ENCODE measurements at places on chromosomes 3 and 15.

DNA sequence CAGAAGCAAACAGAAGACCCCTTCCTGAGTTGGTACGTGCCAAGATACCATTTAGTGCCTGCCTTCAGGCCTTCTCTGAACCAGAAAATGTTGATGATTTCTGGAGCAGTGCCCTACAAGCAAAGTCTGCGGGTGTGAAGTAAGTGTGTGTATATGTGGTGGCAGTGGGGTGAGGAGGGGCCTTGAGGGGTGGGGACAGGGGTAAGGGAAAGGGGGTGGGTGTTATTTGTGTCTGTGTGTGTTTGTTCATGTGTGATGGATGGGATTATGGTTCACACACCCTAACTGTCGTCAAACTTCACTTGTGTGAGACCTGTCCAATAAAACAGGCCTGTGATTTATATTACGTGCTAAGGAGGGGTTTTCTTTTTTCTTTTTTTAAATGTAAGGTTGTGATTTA is 92.2 kb downstream of the USP13 start:
- no peak for DNase-seq

GRCh38 chr15:65576664-65577063 is 34.3 kb downstream of the INTS14 start:
- DNase-seq, result no peak

- DNase-seq, result no peak
These were observed 38.6 kb downstream of the TAFA4 start for GRCh38 chr3:68893600-68894239.

GRCh38 chr3:149701206-149701976 is 43.6 kb upstream of the WWTR1 start:
- DNase-seq, result no peak

Measured in NCI-H774 (cell line).